ENCODE measurements at places on chromosomes 2 and 18. TPM values are rescaled to one million over a fixed set of nuclear protein-coding genes. Genes with fewer than 3 reads are reported as not detected.
A peak's percentile ranks its signal among the peaks of the same experiment; 100 is the strongest.

DNA sequence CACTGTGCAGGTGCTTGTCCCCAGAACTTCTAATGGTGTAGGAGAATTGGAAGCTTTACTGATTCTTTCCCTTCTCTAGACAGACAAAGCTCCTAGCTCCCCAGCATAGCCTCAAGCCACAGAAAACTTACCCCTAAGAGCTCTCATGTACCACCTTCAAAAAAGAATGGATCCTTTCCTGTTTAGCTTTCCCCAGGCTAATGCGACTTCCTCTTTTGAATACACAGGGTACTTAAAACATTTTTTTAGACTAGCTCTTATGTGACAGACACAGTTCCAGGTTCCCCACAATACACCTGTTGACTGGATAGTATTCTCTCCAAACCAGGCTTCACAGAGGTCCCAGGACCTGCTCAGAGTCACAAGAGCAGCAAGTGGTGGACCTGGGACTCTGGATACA is 8.3 kb downstream of the CTAGE1 start:
- no peak for ATAC-seq

Gene CHST9
- total RNA-seq: 0.56 TPM

DNA sequence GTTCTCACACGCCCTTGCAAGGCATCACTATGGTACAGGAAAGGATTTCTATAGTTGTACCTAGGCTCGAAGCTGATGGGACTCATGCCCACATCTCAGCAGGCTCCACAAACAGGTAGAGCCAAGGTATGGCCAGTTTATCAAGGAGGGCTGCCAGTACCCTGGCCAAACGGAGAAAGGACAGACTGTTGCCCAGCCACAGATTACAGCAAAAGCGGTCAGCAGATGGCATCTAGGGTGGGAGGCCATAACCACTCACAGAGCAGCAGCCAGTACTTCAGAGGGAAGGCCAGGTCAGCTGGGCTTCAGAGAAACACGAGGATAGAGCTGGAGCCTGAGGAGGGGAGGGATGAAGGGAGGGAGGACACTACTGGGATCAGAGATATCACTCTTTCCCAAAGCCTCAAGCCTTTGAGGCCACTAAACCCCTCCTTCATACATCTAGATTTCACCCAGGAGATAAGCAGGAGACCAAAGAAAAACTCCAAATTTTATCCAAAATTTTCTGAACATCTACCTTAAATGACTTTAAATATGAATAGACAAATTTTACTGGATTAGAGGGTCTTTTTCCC is 904.2 kb upstream of the NXPH2 start:
- no peak for ATAC-seq

- no peak for ATAC-seq
Measured at GRCh38 chr18:53747663-53748160, 476.8 kb downstream of the MBD2 start.

GRCh38 chr18:22303927-22304326 is 113.8 kb downstream of the CTAGE1 start:
- ATAC-seq: no peak

DNA sequence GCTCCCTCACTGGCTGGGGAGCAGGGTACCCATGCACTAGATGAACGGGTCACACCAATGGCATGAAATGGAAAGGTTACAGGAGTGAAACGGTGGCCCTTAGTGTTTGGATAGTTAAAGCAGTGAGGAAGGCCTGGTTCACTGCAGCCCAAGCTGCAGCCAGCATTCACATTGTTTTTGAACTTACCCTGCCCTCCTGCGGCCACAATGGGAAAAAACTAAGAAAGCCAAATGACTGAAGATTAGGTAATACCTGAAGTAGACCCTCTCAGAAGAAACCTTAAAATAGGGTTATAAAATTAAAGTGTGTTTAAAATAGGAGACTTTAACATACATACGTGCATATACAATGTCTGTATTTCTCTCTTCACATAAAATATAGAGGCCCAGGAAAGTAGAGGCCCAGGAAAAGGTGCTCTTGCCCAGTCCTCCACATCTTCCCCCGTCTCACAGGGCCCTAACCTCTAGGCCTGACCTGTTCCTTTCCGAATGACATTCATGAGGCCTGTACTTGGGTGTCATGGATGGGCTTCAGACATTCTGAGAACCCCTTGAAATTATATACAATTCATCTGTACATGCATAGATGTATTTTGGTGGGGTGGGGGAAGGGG is 33.3 kb downstream of the DOK1 start:
- ATAC-seq: peak; percentile 75

- no peak for ATAC-seq
Measured at GRCh38 chr2:203347375-203347774, 19.2 kb downstream of the ABI2 start.

DNA sequence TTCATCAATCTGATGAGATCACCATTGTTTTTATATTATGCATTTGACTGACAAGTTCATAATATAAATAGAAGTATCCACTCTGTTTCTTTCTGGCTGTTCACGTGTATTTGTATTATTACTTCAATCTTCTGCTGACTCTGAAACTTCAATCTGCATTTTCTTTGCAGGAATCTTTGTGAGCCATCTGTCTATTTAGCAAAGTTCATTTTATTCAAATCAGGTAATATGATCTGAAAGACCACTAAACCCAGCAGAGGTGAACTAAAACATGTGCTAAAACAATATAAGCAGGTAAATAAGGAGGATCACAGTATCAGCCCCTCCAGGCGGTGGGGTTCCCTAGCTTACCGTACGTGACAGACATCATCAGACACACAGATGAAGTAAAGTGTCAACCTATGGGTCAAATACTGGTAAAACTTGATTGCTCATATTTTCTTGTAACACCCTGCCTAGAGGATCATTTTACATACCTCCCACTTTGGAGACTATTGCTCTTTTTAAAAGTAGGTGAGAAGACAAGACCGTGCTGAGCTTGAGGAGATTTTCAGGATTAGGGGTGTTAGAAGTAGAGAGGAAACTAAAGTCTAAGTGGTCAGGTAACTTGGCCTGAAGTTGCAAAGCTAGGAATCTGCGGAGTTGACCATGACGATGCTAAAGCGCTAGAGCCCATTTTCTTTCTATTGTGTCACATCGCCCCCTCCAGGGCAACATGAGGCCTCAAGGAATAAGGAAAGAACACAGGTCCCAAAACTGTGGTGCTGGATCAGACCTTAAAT is 9.0 kb downstream of the DTNB start:
- ATAC-seq: peak; percentile 81

GRCh38 chr2:180359522-180360282 is 352.6 kb upstream of the CWC22 start:
- ATAC-seq: peak; percentile 93

Gene CHMP1B
- 28.7 TPM for total RNA-seq

DNA sequence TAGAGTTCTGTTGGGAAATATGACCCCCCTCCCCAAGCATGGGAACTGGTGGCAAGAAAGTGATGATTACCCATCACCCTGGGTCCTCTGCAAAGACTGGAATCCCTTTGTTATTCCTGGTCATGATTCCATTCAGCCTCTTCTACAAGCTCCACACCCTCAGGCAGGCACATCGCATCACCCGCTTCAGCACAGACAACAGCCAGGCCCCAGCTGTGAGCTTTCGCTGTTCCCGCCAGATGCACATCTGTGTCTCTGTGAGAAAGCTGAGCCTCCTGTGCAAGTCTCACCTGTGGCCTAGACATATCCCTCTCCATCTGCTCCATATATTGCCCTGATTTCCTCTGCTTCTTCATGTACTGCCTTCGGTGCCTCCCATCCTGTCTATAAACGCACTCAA is 368.0 kb upstream of the RAB6C start:
- ATAC-seq: no peak

GRCh38 chr2:159758686-159759085 is 39.3 kb downstream of the CD302 start:
- peak; percentile 55 for ATAC-seq

DNA sequence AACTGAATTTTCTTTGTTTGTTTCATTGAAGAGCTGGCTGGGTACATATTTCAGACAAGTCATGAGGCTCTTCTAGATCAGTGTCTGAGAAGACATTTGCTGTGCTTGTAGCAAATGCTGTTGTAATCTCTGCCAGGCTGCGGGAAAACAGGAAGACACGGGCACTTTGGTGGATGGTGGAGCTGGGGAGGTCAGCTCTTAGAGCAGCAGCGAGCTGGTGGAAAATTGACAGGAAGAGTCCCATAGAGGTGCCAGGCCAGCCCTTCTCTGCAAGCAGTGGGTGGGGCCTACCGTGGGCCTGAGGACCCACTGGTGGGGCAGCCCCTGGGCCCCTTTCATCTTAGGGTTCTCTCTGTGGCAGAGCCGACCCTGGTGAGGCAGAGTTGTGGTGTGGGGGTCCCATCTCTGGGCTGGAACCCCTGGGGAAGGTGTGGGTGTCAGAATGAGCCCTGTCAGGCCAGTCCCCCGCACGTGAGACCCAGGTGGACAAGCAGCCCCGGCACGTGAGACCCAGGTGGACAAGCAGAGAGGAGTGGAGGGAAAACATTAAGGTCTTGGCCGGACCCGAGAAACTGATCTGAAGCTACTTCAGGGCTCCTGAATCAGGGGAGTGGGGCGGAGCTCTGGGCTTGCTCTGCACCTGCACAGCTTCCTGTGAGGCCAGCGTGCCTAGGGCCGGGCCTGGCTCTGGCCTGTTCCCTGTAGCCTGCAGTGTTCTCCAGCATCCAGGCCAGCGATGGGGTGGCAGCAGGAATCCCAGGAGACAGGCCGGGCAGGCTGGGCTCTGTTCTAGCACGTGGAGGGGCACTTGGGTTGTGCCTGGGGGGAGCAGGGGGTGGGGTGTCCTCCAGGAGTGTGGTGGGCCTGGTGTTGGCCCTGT is 273.5 kb upstream of the HDAC4 start:
- no peak for ATAC-seq

Gene TTN
- total RNA-seq: 1.5 TPM

Gene FAM110C
- 44.3 TPM for total RNA-seq

DNA sequence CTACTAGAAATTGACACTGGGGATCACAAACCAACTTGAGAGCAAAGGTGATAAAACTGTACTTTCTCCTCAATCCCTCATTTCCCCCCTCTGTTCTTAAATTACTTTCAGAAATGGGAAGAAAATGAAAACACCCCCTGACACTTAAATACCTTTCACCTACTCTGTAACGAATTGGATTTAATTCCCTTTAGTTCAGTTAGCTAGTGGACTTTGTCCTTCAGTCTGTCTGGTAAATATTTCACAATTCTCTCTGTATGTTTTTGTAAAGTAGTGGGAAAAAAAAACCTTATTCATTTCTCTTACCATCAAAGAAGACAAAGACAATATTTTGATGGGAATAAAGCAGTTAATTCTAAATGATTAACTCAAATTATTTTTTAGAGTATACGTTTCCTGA is 85.7 kb downstream of the CDH2 start:
- no peak for ATAC-seq

Gene CDK15
- total RNA-seq: 0.12 TPM

- no peak for ATAC-seq
Measured at GRCh38 chr2:106516436-106516835, 29.3 kb downstream of the CD8B2 start.

- ATAC-seq: peak; percentile 42
Measured at GRCh38 chr18:21897811-21898210, 157.2 kb downstream of the MIB1 start.

Gene DOK1
- 0.56 TPM for total RNA-seq

DNA sequence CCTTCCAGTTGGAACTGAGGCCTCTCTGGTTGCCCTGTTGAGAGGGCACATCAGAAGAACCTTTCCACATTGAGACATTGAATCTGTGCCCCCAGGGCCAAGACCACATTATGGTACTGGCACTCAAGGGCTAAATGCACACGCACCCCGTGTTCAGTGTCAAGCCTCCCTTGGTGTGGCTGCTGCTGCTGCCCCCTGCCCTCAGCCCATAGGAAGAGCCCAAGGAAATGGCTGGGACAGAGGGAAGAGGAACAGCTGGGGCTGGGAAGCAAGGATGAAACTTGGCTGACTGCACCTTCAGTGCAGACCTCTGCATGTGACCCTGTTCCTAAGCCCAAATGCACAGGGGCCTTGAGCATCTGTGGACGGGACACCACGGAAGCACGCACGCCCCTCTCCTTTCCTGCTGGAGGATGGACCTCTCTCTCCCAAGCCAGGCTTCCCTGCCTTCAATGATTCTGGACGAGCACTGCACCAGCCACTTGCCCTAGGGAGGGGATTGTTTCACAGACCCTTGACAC is 40.2 kb downstream of the NIFK start:
- no peak for ATAC-seq

Gene SH3RF3
- total RNA-seq: 0.68 TPM

DNA sequence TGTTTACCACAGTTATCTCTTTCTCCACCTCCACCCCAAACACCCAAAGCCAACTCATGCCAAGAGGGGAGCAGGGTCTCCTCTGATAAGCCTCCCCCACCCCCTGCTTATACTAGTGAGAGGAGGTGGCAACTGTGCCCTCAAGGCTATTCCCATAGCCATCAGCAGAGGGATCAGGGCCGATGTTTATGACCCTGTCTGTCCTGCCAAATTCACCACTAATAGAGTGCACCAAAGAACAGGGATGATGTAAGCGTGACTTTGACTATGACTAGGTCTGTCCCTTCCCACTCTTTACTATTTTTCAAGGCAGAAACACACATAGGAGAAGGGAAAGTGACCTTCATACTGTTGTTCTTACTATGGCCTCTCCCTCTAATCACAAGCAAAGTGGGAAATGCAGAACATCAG is 74.6 kb downstream of the CLHC1 start:
- peak; percentile 6 for ATAC-seq

Gene CNTNAP5
- total RNA-seq: not detected

- ATAC-seq: peak; percentile 20
Measured at GRCh38 chr2:239298116-239298804, 102.6 kb downstream of the HDAC4 start.

Gene ABCG8
- not detected for total RNA-seq

GRCh38 chr2:12433626-12433990 is 283.1 kb upstream of the TRIB2 start:
- ATAC-seq: no peak

GRCh38 chr2:20415511-20415918 is 31.4 kb upstream of the RHOB start:
- ATAC-seq: peak; percentile 84

GRCh38 chr2:64352292-64352691 is 101.7 kb upstream of the LGALSL start:
- peak; percentile 81 for ATAC-seq

Gene EVX2
- total RNA-seq: not detected

Gene IRS1
- 13.9 TPM for total RNA-seq

Gene IL18R1
- 1.1 TPM for total RNA-seq

Gene LRRTM1
- not detected for total RNA-seq

Gene POU3F3
- not detected for total RNA-seq
